Activated T-helper 1 cell treated with Interleukin-2 at 50 U/mL for 16 hours (primary cell): ENCODE measurements at places on chromosomes 16 and 17.

GRCh38 chr17:44831371-44831770 is 1.3 kb upstream of the GJC1 start:
- DNase-seq, result no peak

GRCh38 chr16:30996324-30996984 is 11.4 kb downstream of the HSD3B7 start:
- DNase-seq, result no peak

GRCh38 chr16:3519581-3519980 is 18.8 kb downstream of the CLUAP1 start:
- no peak for DNase-seq

GRCh38 chr17:27460196-27460725 is 4.0 kb downstream of the KSR1 start:
- no peak for DNase-seq

DNA sequence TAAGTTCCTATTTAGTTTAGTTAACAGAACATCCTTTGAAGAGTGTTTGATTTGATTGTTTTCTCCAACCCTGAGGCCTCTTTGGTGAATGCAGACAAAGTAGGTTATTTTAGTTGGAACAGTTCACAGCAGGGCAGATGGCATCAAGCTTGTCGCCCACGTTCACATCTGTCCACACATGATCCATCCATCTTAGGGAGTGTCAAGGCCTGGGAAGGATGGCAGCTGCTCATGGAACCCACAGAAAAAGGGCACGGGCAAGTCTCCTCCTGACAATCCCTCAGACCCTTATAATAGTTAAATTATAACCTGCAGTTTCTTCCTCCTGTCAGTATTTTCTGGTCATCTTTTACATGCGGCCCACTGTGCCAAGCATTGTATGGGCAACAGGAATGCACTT is 60.2 kb downstream of the KNOP1 start:
- no peak for DNase-seq

DNA sequence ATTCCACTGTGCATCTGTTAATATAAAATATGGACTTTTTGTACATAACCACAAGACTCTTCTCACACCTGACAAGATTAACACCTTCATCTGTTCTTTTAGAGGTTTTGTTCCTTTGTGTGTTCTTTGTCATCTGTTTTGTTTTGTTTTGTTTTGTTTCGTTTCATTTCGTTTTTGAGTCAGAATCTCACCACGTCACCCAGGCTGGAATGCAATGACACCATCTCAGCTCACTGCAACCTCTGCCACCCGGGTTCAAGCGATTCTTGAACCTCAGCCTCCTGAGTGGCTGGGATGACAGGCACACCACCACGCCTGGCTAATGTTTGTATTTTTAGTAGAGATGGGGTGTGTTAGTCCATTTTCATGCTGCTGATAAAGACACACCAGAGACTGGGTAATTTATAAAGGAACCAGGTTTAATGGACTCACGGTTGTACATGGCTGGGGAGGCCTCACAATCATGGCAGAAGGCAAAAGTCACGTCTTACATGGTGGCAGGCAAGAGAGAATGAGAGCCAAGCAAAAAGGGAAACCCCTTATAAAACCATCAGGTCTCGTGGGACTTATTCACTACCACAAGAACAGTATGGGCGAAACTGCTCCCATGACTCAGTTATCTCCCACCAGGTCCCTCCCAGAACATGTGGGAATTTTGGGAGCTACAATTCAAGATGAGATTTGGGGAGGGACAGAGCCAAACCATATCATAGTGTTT is 22.3 kb downstream of the C16orf90 start:
- DNase-seq, result no peak

DNA sequence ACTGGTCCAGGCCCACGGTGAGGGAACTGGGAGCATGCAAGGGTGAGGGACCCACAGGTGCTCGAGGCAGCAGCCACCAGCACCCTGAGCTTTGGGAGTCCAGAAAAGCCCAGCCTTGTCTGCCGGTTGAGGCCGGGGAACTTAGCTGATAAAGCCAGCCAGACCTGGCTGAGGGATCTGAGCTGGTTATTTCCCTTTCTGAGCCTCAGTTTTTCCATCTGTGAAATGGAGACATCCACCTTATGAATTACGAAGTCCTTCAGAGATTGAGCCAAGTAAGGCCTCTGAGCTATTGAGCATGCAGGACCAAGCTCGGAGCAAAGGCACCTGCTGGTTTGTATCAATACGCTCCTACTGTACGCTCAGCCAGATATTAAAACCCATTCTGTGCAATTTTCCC is 13.8 kb downstream of the NECAB2 start:
- DNase-seq, result no peak

DNA sequence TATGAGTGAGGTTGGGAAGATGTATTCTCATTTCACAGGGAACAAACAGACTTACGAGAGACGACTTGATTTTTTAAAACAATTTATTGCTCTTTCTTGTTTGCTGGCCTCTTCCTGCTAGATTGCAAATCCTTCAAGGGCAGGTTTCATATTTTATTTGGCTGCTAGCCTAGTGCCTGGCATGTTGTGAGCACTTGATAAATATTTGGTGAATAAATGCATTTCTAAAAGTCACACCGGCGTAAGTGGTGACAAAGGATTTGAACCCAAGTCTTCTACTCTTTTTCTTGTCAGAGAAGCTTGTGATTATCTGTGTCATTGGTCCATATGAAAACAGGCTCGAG is 1.4 kb downstream of the WWP2 start:
- DNase-seq, result no peak

- no peak for DNase-seq
Observed at GRCh38 chr17:1147664-1148063, 32.1 kb downstream of the ABR start.

- DNase-seq, result peak; percentile 7
Observed at GRCh38 chr17:27569257-27569722, 61.7 kb upstream of the LGALS9 start.

- no peak for DNase-seq
Observed at GRCh38 chr16:1941162-1942046, 1.6 kb downstream of the MSRB1 start.

DNA sequence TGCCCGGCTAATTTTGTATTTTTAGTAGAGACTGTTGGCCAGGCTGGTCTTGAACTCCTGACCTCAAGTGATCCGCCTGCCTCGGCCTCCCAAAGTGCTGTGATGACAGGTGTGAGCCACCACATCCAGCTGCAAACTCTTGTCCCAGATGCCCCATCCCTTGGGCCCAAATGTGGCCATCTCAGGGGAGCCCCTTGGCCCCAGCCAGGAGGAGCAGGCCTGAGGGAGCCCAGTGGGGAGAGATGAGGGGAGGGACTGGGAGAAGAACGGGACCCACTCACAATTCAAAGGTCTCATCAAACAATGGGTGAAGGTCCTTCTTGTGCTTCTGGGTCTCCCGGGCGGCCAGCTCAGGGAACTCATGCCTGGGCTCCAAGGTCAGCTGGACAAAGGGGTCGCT is 14.5 kb downstream of the UNC13D start:
- no peak for DNase-seq

GRCh38 chr17:61335845-61336655 is 63.6 kb upstream of the TBX2 start:
- no peak for DNase-seq

GRCh38 chr16:1005286-1005685 is 23.7 kb downstream of the SOX8 start:
- no peak for DNase-seq

GRCh38 chr17:56424543-56425044 is 168.9 kb upstream of the NOG start:
- DNase-seq, result no peak

- DNase-seq, result no peak
Observed at GRCh38 chr16:57600048-57600835, 28.2 kb upstream of the ADGRG1 start.

- no peak for DNase-seq
Observed at GRCh38 chr16:86962259-86962658, 354.9 kb downstream of the C16orf95 start.

DNA sequence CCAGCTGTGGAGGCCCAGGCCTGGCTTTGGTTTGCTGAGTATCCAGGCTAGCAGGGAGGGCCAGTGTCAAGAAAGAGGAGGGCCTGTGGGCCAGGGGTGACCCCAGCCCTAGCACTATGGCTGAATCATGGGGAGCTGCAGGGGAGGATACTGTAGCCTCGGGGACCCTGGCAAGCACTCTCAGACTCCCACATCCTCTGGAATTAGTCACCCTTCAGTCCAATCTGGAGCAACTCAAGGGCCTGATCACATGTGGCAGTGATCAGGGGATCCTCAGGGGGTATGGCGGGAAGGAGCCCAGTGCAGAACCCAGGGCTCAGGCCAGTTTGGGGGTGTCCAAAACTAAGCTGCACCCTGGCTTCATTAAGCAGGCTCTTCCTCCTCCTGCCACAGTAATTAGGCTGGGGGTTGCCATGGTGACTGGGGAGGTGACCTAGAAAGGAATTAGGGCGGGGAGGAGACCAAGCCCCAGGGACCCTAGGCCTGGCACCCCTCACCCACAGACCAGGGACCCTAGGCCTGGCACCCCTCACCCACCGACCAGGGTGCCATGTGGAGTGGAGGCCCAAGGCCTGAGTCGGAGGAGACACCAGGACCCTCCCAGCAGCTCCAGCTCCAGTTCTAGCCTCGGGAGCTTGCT is 5.8 kb downstream of the NLGN2 start:
- DNase-seq, result no peak

DNA sequence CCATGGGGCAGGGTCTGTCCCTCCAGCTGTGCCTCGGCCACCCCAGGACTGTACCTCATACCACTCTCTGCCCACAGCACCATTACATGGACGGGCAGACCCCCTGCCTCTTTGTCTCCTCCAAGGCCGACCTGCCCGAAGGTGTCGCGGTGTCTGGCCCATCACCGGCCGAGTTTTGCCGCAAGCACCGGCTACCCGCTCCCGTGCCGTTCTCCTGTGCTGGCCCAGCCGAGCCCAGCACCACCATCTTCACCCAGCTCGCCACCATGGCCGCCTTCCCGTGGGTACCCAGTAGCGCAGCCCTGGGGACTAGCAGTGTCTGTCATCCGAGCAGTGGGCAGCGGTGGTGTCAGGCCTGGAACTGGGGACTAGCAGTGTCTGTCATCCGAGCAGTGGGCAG is 2.6 kb upstream of the RHBDL1 start:
- no peak for DNase-seq

- no peak for DNase-seq
Observed at GRCh38 chr16:49181791-49182518, 99.7 kb downstream of the CBLN1 start.

- DNase-seq, result no peak
Observed at GRCh38 chr17:21539146-21539545, 153.2 kb upstream of the KCNJ18 start.

- no peak for DNase-seq
Observed at GRCh38 chr17:55325406-55325805, 60.6 kb downstream of the HLF start.

- no peak for DNase-seq
Observed at GRCh38 chr16:2278272-2278608, 10.3 kb upstream of the RNPS1 start.

- no peak for DNase-seq
Observed at GRCh38 chr17:75557852-75558665, 29.5 kb upstream of the MYO15B start.

GRCh38 chr17:48283411-48283810 is 146.6 kb downstream of the SKAP1 start:
- no peak for DNase-seq

DNA sequence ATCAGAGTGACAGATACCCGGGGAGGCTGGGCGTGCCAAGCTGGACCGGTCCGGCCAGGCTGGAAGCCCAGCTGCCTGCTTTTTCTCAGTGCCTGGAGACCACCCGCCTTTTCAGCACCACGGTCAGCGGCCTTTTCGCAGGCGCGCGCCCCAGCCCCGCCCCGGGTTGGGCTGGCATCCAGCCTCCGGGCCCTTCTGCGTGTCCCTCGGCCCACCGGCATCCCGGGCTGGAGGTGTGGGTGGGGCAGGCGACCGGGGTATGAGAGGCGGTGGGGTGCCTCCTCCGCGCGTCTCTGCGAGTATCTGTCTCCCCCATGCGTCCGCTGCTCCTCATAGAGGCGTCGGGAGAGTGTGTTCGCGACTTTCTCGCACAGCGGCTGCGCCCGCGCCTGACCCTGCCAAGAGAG is 102.5 kb downstream of the MRM1 start:
- DNase-seq, result peak; percentile 7

DNA sequence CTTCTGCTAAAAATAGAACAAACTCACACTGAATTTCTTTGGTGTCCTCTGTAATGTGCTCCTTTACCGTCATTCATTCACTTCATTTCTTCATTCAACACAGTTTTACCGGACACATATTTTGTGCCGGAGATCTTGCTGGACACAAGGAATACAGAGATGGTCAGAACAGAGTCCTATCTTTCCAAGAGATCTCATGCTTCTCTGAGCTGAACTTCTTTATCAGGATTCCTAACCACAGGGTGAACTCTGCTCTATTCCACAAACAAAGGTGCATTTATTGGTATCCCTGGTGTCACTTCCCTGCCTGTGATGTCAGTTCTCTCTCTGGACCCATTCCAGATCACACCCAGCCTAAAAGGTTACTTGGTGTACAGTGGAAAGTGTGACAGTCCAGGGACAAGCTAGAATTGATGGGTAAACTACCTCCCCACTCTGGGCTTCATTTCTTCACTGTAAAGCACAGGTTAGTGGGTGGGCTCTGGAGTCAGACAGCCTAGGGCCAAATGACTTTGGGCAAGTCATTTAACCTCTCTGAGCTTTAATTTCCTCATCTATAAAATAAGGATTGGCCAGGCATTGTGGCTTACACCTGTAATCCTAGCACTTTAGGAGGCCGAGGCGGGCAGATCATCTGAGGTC is 4.2 kb downstream of the IFI35 start:
- no peak for DNase-seq

DNA sequence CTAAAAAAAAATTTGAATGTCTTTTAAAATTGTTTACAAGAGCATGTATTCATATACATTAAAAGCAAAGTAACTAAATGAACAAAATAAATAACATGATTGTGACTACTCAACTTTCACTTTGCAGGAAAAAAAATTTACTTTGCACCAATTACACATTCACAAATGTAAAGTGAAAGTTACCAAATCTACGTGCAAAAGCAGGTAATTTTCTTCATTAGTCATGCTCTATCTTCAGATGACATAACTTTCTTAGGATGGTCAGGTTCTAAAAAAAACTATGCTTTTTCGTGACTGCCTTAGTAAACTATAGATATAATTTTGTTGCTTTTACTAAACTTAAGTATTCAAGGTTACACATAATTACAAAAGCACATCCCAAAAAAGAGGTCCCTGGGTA is 17.0 kb upstream of the ABCA10 start:
- DNase-seq, result no peak

DNA sequence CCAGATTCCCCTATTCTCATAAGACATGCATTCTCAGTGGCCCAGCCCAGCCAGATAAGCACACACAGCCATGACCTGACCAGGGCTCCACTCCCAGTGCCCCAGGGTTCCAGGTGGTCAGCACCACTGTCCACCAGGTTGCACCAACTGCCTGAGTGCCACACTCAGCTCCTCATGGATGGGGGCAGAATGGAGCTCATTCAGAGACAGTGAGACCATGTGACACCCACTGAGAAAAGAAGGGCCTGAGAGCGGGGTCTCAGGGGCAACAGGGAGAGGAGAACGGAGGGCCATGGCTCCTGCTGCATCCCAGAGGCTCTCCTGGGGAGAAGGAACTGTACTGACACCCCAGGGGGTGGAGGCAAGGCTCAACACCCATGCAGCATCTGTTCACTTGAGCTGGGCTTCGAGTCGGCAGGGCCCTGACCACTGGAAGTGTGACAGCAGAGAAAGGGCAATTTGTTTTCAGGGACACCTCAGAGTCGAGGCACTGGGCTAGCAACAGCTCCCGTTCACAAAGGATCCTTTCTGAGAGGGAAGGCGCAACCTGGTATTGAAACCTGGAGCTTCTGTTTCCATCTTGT is 18.7 kb upstream of the SLC38A8 start:
- DNase-seq, result no peak

GRCh38 chr17:37056622-37057021 is 107.9 kb downstream of the AATF start:
- no peak for DNase-seq
